ENCODE measurements at places on chromosomes 1 and 21.

DNA sequence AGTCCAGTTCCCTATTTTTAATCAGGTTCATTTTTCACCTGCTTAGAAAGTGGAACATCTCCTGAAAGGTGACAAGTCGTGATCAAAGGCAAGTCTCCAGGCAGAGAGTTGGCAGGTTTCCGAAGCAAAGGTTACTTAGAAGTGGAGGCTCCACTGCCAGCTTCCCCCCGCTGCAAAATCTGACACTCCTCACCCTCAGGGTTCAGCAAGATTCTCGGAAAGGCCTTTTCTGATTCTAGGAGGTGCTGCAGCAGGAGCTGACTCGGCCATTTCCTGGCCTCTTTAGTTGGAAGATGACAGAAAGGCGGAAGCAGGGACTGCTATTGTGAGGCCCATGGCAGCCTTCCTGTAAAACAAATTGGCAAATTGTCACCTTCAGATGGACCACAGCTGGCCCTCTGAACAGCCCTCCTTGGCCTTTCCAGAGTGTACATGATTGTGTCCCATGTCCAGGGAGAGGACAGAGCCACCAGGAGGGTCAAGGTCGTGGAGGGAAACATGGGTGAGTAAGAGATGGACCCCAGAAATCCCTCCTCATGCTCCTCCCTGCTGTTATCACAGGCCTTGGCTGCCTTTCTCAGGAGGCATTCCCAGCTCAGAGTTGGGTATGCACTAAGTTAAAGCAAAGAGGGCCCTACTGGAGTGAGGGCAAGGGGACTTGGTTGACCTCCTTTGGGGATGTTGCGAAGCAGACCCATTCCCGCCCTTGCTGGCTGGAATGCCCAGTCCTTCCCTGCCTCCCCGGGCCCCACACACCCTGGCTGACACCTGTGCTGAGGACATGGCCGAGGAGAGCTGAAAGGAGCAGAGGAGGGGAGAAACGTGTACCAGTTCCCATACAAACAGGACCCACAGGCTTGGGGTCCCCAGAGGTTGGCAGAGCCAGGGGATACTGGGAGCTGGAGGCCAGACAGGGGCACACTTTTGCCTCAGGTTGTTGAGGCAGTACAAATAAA lies 115.5 kb upstream of the IRF2BP2 start:
- peak; percentile 10 for DNase-seq

DNA sequence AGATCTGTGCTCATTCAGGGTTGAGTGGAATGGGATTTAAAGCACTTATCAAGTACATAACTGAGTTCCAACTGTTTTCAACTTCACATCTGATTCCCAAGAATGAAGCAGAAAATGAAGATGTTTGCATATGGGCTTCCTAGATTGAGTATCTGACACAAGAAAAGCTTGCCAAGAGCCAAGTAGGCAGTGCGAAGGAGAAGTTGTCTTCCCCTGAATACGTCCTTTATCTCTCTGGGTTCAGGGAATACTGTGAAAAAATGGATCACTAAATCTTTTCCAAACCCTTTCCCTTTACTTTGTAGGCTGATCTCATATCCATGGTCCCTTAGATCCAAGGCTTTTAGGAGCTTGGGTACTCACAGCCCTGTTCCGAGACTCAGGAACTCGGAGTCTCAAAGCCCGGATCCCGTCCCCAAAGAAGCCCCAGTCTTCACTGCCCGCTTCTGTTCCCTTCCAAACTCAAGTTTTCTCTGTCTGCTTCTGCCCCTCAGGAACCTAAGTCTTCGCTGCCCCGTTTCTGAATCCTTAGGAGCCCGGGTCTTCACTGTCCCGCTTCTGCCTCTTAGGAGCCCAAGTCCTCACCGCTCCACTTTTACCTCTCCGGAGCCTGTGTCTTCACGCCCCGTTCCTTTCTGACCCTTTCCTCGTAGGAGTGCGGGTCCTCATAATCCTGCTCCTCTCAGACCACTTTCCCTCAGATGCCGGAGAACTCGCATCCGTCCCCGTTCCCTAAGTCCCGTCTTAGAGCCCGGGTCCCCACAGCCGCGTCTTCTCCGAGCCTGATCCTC lies 616 bp downstream of the TAF12 start:
- no peak for DNase-seq

- no peak for DNase-seq
These were observed 183.6 kb upstream of the NR5A2 start for GRCh38 chr1:199843861-199844260.

GRCh38 chr1:55018395-55018794 lies 19.7 kb downstream of the BSND start:
- no peak for DNase-seq

- no peak for DNase-seq
These were observed at the start of gene TAS1R1 for GRCh38 chr1:6554907-6555778. Gene TAS1R1, plus strand, starts transcription at chr1:6555307. Its CDS starts 67 bp downstream, at chr1:6555374.

DNA sequence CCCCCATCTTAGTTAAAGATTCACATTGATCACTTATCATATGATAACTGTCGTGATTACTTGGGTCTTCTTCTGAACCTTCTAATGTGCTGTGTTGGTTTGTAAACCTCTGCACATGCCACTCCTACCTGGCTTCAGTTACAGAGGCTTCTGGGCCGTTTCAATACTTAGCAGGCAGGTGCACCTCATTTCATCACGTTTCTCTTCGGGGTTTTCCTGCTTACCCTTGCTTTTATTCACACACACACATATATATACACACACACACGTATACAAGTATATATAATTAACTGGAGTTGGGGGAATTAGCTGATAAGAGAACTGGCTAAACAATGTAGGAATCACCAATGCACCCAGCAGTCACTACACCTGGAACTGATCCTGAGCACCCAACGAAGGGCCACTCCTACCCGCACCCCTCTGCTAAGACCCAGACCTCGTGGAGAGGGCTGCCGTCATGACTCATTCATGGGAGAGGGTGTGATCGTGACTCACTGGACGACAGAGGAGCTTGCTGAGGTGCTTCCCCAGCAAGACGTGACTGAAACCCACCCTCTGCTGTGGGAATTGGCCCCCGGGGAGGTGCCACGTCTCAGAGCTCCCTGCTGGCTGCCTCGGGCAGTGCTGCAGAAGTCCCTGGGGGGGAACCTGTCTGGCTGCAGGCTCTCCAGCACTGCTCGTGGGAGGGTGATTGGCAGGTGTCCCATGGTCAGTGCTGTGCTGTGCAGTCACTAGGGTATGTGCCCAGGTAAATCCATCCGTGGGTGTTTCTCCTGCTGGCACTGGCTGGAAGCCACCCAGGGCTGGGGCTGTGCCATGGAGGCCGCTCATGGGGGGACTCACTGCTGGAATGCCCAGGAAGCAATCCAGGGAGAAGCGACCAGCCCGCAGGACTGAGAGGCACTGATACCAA lies 166.6 kb downstream of the DYRK1A start:
- DNase-seq = no peak

GRCh38 chr21:41929248-41929647 lies 24.6 kb downstream of the C2CD2 start:
- DNase-seq = no peak

GRCh38 chr21:34348890-34349519 lies 14.8 kb upstream of the KCNE2 start:
- no peak for DNase-seq

GRCh38 chr1:231776010-231776756 lies 149.6 kb downstream of the DISC1 start:
- DNase-seq = no peak

- no peak for DNase-seq
These were observed 139.9 kb upstream of the ATP1B1 start for GRCh38 chr1:168966636-168967035.

DNA sequence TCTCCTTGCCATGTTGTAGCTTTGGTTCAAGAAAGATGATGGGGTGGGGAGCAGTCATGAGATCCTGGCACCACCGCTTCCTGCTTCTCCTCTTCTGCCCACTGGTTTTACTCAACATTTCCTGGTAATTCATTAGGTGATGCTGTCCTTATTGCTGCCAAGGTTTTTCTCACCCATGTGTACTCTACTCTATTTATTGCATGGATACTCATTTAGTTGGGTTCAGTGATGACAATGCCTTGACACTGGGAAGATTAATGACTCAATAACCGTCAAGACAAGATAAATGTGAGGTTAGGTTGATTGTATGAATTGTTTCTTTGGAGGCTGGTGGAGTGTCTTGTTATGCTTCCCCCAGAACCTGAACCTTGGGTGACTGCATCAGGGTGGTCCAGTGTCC lies 484.2 kb downstream of the SIPA1L2 start:
- no peak for DNase-seq

DNA sequence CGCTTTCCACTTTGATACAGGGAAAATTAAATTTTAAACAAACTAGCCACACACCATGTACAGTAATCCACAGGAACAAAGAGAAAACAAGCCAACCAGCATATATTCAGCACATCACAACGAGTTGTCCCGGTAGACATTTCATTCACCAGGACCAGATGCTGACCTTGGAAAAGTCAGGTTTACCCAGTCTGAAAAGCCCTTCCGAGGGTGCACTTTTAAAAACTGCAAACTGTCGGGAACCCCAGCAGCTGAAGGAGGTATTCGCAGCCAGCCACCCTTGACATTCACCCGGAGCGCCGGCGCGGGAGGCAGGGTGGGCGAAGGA lies 1.2 kb downstream of the MCOLN3 start:
- DNase-seq = no peak

DNA sequence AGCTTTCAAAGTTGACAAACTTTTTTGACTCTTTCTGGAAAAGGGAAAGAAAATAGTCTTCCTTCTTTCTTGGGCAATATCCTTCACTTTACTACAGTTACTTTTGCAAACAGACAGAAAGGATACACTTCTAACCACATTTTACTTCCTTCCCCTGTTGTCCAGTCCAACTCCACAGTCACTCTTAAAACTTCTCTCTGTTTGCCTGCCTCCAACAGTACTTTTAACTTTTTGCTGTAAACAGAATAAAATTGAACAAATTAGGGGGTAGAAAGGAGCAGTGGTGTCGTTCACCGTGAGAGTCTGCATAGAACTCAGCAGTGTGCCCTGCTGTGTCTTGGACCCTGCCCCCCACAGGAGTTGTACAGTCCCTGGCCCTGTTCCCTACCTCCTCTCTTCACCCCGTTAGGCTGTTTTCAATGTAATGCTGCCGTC lies 160.8 kb upstream of the SGIP1 start:
- DNase-seq = no peak

DNA sequence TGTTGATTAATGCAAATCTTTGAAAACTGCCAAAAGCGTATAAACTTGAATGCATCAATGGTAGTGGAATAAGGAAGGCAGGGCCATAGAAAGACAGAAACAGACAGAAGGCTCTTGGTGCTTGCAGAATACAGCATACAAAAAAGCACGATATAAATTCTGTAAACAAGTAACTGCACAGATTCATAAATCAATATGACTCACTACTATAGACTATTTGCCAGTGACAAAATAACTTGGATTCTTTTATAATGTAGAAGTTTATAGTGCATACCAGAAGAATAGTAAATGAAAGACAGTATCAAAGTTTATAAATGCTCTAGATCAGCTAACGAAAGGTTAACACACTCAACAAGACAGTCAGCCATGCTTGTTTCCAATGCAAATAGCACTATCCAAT lies 349.6 kb downstream of the PTBP2 start:
- DNase-seq = no peak

DNA sequence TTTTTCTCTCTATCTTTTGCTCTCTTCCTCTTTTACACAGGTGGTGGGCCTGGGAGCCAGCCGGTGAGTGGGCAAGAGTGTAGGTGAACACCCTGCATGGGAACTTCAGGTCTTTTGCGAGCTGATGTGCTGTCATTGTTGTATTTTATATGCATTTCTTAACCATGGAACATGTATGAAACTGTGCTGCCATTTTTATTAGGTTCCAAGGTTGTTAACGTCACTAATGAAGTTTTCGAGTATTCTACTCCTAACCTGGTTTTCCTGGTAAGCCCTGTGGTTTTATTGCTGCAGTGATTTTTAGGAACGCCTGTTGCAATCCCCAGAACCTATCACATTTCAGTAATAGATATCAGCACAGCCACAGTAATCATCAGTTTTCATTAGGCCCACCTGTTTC lies 14.8 kb upstream of the NID1 start:
- no peak for DNase-seq

- no peak for DNase-seq
These were observed 10.8 kb upstream of the OSBPL9 start for GRCh38 chr1:51605961-51606723.
